ENCODE measurements at places on chromosomes 16 and 17.

GRCh38 chr16:82108774-82109173 is 61.2 kb downstream of the MPHOSPH6 start:
- DNase-seq, result no peak

DNA sequence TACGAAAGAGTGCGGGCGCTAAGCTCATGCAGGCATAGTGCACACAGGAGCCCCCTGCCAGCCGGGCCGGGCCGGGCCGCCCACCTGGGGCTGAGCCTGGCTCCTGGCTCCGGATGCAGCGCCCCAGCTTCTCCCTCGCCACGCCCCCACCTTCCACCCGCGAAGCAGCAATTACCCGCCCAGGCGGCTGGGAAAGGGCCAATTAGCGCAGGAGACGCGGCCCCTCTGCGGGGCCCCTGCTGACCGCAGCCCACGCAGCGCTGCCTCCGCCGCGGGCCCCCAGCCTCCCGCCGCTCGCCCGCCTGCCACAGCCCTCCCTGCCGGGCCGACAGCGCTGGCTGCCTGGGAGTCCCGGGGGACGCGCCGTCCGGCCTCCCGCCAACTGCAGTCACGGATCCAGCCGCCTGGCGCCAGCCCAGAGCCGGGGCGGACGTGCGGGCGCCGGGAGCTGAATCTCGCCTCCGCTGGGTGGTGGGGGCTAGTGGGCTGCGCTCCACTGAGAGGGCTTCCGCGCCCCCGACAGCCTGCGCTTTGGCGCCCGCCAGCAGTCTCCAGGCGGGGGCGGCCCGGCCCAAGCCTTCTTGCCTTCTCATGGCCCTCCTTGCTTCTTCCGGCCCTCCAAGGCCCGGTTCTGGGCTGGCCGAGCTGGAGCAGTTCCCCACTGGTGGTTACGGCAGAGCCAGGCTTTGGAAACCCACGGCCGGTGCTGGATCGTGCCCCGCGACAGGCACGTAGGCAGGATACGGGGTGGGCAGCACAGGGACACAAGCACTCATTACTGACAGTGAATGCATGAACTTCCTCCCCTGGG is 14.9 kb upstream of the CBFB start:
- no peak for DNase-seq

DNA sequence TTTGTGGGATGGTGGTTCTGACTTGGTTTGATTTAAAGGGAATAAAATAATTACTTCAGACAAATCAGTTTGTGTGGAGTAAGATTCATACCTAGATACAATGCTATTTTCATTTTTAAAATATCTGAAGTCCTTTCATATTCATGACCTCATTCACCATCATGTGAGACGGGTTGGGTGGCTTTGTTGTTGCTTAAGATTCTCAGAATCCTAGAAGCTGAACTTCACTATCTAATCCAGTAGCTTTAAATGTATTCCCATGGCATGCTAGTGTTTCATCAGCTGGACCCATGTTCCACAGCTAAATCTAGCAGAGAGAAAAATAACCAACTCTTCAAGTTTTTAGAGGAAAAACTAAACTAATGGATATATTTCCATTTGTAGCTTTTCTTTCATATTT is 2.7 kb upstream of the AMFR start:
- no peak for DNase-seq

DNA sequence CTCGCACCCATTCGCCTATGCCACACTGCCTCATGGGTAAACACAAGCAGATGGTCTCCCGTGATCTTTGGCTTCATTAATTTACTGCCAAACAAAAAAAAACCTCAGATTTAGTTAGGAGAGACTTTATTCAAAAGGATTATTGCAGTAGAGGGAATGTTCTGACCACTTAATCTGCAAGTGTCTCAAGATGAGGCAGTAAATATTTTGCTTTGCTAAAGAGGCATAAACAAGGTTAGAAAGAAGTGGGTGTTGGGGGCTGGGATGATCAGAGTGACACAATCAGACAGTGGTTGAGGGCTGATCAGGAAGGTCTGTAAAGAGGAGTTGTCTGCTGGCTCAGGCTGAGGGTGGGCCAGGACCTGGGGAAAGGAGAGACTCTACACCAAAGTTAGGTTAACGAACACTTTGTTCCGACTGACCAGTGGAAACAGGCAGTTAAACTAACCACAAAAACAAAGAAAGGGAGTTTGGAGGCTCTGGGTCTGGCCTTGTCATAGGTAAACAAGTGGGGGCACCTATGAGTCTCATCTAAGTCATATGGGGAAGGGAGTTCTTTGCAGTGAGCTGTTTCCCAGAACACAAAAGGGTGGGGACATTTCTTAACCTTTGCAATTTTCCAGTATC is 28.5 kb downstream of the HSD17B2 start:
- DNase-seq, result no peak

GRCh38 chr16:17334096-17334495 is 136.7 kb downstream of the XYLT1 start:
- no peak for DNase-seq

GRCh38 chr17:43983196-43983514 is 21.3 kb upstream of the NAGS start:
- no peak for DNase-seq

DNA sequence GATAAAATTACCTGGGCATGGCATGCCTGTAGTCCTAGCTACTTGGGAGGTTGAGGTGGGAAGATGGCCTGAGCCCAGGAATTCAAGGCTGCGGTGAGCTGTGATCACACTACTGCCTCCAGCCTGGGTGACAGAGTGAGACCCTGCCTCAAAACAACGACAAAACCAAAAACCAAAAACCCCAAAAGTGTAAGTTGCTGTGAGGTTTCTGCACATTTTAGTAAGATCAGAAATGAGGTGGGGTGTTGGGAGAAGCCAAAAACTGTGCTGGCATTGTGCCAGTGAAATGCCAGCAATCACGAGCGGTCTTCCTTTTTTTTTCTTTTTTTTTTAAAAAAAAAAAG is 114.6 kb downstream of the PITPNC1 start:
- DNase-seq, result no peak

DNA sequence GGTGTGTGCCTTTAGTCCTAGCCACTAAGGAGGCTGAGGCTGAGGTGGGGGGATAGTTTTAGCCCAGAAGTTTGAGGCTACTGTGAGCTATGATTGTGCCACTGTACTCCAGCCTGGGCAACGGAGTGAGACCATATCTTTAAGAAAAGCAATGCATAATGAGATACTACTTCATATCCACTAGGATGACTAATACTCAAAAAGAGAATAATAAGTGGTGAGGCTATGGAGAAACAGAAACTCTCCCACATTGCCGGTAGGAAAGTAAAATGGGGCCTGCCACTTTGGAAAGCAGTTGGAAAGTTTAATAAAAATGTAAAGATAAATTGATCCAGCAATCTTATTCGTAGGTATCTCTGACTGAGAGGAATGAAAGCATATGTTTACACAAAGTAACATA is 4.6 kb upstream of the NPIPB2 start:
- DNase-seq, result no peak

GRCh38 chr16:15846510-15846909 is 10.3 kb downstream of the MYH11 start:
- no peak for DNase-seq
